ENCODE measurements at places on chromosomes 2 and 18.

DNA sequence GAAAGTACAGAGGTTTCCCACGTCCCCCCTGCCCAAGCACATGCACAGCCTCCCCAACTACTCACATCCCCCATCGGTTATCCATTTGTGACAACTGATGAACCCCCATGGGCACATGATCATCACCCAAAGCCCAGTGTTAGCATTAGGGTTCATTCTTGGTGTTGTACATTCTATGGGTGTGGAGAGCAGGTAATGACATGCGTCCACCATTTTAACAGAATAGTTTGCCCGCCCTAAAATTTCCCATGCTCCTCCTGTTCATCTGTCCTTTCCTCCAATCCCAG lies 74.3 kb downstream of the LONRF2 start:
- no peak for DNase-seq

- peak; percentile 63 for DNase-seq
These were observed at the start of gene ITPRIPL1 for GRCh38 chr2:96325041-96325883. TSS of gene ITPRIPL1 (plus strand) at chr2:96325317. CDS start at chr2:96325840, 523 bp downstream.

DNA sequence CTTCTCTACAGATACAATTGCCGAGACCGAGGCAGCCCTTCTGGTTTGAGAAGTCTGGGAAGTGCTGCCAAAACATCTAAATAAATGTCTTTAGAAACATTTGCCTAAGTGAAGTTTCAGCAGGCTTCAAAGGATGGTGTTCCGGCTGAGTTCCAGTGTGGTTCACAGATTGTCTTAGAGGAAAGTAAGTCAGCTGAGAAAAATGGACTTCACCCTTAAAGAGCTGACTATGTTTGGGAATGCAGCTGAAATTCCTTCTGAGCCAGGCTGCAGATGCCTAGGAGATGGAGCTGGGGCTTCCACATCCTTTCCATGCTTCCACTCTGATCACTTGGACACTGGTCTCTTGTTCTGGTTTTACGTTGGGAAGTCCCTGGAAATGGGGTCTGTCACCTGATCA lies 83.6 kb downstream of the FHOD3 start:
- DNase-seq: no peak

DNA sequence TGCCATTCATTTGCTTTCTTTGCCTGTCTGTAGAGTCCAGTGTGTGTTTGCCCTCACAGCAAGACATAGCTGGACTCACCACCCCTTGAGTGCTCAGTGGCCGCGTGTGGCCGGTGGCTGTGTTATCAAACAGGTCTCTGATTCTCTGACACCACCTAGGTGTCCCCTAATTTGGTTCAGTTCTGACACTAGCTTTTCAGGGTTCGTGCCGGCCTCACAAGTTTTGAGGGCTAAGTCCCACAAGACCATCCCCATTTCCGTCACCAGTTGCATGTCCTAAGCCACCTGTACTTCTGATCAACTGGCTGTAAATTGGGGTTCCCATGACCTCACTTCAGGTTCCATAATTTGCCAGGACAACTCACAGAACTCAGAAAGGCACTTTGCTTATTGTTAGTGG lies 23.5 kb downstream of the NCK2 start:
- no peak for DNase-seq

DNA sequence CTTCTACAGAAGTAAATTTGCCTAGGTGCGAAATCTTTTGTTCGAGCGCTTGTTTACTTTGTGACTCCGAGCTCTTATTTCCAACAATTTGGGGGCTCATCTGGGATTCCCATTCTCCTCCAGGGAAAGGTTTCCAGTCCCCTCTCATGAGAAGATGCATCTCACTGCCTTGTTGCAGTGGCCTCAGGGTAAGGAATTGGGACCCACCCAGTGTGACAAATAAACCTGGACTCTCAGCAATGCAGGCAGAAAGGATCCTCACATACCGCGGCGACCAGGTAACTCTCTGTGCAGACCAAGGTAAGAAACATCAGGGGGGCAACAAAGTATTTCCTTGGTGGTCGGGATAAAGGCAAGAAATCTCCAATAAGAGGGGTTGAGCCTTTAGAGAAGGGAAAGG lies 1169.3 kb downstream of the DSC3 start:
- DNase-seq: no peak

GRCh38 chr2:128433911-128434550 lies 115.4 kb upstream of the HS6ST1 start:
- no peak for DNase-seq

DNA sequence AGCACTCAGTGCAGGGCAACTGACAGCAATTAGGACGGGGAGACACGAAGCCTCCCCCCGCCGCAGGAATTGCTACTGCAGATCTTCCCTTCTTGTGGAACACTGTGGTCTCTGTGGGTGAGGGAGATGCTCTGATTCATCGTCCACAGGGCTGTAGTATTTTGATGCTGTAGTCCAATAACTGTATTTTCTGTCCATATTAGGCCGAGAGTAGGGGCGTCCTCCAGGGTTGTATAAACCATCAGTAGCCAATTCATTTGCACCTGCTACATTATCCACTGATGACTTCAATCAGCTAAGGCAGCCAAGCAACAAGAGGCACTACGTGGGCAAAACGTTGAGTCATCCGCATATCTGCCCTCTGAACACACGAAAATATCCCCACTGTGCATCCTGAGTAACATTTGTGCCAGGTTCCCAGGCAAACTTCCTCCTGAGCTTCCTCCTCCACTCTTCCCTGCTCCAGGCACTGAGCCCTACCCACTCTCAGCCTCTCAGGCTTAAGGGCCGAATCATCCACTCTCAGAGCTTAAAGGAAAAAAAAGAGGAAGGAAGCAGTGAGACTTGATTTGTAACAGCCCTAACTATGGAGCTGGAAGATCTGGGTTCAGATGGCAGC lies 62.1 kb downstream of the LBH start:
- DNase-seq: peak; percentile 74

DNA sequence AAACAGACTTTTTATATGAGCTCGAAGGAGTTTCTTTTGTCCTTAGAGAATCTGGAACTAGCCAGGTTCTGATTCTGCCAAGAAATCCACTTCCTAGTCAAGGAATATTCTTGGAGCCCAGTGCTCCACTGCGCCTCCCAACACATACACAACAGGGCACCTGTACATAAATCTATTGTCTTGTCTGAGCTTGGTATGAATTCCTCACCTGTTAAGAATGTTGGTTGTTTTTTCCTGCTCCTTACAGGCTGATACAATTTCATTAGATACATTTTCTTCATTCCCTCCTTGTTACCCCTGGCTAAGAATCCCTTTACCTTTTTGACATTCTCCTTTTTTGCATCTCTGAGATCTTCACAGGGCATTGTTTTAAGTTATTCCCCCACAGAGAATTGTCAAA lies 56.0 kb upstream of the FZD7 start:
- no peak for DNase-seq

DNA sequence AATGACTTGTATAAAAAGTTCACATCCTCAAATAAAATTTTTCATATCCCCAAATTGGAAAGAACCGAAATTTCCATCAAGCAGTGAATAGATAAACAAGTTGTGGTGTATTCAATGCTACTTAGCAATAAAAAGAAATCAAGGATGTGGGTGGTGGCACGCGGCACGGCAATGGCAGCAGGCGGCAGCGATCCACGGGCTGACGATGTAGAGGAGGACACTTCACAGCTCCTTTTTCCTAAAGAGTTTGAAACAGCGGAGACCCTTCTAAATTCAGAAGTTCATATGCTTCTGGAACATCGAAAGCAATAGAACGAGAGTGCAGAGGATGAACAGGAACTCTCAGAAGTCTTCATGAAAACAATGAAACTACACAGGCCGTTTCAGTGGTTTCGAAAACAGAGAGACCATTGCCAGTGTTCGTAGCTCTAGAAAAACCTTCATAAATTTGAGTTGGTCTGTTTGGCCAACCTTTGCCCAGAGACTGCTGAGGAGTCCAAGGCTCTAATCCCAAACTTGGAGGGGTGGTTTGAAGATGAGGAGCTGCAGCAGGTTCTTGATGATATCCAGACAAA lies 9.8 kb upstream of the IL36A start:
- DNase-seq: no peak

DNA sequence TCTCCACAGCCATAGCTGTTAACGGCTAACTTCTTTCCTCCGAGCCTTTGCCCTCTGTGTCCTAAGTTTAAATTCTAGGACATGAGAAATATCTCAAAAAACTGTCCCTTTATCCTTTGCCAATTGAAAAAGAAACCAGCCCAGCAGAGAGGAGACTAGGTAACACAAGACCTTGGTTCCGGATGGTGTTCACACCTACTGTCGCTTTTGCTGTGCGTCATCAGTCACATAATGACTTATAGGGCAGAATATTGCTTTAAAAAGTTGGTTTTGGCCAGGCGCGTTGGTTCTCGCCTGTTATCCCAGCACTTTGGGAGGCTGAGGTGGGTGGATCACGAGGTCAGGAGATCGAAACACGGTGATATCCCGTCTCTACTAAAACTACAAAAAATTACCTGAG lies 66.2 kb downstream of the SP3 start:
- DNase-seq: no peak

DNA sequence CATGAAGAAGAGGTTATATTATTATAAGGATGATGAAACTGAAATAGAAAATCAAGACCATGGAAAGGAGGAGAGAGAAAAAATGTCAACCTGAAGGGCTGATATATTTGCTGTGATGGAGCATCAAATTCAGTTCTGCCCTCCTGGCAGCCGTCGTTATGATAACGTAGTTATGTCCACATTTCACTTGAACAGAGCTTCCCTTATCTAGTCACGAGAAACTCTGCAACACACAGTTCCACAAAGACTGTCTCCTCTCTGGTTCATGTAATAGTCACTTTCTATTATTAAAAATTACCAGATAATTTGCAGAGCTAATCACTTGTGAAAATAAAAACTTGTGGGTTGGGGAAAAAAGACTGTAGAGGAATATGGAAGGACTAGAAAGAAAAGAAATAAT lies 19.5 kb upstream of the RBMS1 start:
- no peak for DNase-seq

- no peak for DNase-seq
These were observed 226.6 kb downstream of the ANKRD30B start for GRCh38 chr18:14974576-14974975.

DNA sequence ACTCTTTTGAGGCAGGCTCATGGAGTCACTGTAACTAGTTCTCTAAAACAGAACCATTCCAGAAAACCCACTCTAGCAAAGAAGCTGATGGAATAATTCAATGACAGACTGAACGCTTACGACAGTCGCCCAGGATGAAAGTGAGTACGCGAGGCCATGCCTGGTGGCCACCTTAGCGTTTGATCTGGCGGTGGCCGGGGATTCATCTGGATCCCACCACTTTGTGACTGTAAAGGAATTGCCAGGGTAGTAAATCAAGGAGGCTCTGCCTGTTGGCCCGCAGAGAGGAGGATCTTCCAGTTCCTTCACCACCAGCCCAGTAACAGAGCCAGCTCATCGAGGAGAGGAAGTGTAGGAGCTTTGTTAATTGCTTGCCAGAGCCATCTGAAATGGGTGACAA lies 34.6 kb downstream of the GREB1 start:
- no peak for DNase-seq

- DNase-seq: no peak
These were observed 37.1 kb upstream of the CTLA4 start for GRCh38 chr2:203830304-203831055.

DNA sequence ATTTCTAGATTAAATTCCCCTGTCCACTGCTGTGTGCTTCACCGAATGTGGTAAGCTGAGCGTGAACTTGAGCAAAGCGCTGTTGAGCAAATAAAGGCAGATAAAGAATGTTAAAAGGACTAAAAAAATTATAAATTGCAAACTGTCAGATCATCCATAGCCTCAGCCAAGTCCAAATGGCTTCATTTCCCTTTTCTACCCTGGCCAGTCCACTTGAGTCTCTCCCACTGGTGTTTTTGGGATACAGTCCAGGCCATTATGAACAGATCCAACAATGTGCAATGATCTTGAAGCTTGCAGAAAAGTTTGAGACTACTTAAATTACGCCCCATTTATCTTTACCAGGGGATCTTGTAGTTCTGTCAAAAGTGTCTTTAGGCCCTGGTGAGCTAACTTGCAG lies 254.6 kb upstream of the PIK3C3 start:
- DNase-seq: no peak

DNA sequence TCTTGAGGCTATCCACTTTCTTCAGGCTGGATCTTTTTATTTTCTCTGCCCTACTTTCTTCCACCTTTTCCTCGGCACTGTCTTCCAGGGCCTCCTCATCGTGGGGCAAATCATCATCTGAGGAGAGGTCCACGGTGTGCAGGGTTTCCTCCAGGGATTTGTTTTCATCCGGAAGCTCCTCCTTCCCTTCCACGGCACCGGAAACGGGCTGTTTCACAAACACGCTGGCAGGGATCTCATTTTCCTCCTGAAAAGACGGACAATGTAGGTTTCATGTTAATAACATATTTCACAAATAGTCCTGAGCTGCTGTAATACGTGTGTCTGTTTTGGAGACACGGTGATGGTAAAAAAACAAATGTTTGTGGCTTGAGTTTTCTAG lies 10.4 kb downstream of the CAVIN2 start:
- DNase-seq: no peak

- DNase-seq: no peak
These were observed 625.2 kb downstream of the CPS1 start for GRCh38 chr2:211181626-211182025.

GRCh38 chr2:216971593-216971992 lies 111.7 kb upstream of the TNP1 start:
- DNase-seq: no peak

GRCh38 chr2:234025891-234026401 lies 24.6 kb upstream of the SPP2 start:
- DNase-seq: no peak

- DNase-seq: no peak
These were observed 207.4 kb downstream of the FHOD3 start for GRCh38 chr18:36504928-36505327.

- DNase-seq: no peak
These were observed 227.6 kb downstream of the SATB2 start for GRCh38 chr2:199230091-199230490.

- no peak for DNase-seq
These were observed 90.4 kb upstream of the RBMS1 start for GRCh38 chr2:160583813-160584537.

DNA sequence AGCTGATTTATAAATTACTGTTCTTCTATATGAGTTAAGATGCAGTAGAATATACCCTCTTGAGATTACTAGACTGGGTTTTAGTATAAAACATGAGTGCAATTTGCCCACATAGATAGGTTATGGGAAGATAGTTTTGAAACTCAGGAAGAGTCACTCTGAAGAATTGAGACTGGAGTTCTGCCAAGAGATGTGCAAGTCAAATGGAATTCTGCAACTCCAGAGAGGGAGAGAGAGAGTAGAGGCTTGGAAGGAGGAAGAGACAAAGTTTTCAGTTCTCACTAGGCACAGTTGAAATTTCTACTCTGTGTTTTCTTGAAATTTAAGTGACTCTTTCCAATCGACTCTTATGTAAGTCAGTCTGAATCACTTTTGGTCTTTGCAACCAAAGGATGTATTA lies 878.8 kb downstream of the TSN start:
- DNase-seq: no peak

DNA sequence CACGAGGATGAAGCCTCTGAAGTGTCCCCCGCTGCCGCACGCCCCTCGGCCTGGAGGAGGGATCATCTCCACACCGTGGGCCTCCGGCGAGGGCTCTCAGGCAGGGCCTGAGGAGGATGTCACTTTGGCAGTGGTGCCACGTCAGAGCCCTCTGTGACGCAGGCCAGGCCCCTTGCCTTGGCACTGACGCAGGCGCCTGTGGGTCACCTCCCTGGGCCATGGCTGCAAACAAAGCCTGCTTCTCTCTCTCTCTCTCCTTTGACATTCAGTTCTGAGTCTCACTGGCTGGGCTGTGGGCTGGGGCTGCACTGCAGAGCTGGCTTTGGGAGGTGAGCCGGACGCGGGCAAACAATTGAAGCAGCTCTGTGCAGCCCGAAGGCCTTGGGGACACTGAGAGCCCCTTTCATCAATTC lies 273.7 kb downstream of the TWIST2 start:
- no peak for DNase-seq

Measured in hematopoietic multipotent progenitor cell treated with erythropoietin and hydrocortisone succinate and interleukin-3 and kit ligand, for 4 days (in vitro differentiated cells).